ENCODE measurements at places on chromosomes 11 and 22. TPM values are rescaled to one million over a fixed set of nuclear protein-coding genes. Genes with fewer than 3 reads are reported as not detected.
A peak's percentile ranks its signal among the peaks of the same experiment; 100 is the strongest.

DNA sequence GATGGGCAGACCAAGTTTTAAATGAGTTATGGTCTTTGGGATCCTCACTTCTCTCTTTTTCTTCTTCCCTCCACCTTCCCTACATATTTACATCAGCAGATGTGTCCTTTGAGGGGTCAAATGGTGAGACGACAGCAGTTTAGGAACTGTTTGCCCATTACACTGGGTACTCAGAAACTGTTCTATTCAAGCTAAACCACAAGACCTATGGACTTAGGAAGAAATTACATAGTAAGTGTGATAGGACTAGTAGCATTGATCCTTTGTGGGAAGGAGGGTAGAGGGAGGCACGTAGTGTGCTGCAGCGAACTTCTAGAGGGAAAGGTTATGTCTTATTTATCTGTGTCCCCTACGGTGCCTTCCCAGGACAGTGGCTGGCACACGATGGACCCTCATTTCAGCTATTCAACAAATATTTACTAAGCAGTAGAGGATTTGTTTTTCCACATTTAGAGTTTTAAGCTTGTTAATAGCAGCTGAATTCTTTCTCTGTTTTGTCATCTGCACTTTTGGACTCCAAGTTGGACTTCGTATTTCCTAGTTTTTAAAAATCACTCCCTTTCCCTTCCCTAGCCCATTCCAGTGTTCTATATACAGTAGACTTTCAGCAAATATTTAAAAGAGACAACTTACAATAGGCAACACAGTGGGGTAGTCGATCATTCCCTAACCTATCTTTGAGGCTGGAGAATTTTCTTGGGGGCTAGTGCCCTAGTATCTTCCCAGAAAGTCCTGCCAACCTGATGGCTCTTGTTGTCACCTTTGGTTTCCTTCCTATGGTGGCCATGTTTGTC is 13.9 kb downstream of the FZD4 start:
- DNase-seq: peak; percentile 68
- H3K4me1 ChIP-seq: peaks cover 78% of the 10 kb centered on the region
- H3K27me3 ChIP-seq: no peaks in the 10 kb centered on the region
- no peaks in the 10 kb centered on the region for H3K36me3 ChIP-seq

GRCh38 chr11:120336641-120337354 is 585 bp downstream of the ARHGEF12 start:
- peak overlapping the region; percentile 81 for H3K4me3 ChIP-seq
- no peaks in the 10 kb centered on the region for H3K27me3 ChIP-seq
- no peak for DNase-seq
- no peaks in the 10 kb centered on the region for H3K36me3 ChIP-seq

DNA sequence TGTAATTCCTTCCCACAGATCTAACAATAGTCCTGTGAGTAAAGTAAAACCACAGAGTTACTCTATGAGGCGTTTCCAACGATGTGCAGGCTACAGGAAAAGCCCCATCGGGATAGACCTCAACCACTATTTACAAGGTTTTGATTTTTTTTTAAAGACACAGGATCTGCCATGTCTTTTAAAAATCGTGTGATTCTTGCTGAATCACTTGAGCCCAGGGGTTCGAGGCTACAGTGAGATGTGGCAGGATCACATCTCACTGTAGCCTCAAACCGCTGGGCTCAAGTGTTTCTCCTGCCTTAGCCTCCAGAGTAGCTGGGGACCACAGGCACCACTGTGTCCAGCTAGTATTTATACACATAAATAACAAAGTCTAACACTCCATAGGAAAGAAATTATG is 7.8 kb downstream of the TAF1D start:
- H3K27me3 ChIP-seq: no peaks in the 10 kb centered on the region
- no peak overlapping the region for H3K4me3 ChIP-seq
- peaks cover 100% of the 10 kb centered on the region for H3K36me3 ChIP-seq

- H3K4me1 ChIP-seq: no peaks in the 10 kb centered on the region
- H3K27ac ChIP-seq: no peak overlapping the region
- no peak overlapping the region for H3K4me3 ChIP-seq
- H3K36me3 ChIP-seq: no peaks in the 10 kb centered on the region
- no peak for DNase-seq
Measured at GRCh38 chr11:5922749-5923426, 19.2 kb upstream of the OR56A3 start.

- H3K27me3 ChIP-seq: no peaks in the 10 kb centered on the region
- no peaks in the 10 kb centered on the region for H3K36me3 ChIP-seq
- DNase-seq: no peak
- H3K27ac ChIP-seq: no peak overlapping the region
- no peak overlapping the region for H3K4me3 ChIP-seq
Measured at GRCh38 chr11:76776472-76776871, 6.7 kb upstream of the TSKU start.

DNA sequence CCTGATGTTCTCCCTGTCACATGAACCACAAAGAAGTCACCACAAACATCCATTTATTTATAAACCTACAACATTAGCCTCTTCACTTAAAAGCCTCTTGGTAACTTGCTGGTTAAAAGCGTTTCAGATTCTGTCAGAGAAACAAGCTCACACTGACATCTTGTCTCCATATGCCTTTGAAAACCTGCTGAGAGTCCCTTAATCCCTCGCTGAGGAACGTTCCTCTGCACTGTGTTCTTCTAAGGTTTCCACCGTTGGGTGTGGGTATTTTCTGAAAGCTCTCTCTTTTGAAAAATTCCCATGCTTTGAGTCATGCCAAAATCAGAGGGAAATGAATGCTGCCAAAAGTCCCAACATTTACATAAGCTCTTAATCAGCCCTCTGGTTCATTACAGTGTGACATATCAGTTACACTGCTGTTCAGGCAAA is 149.8 kb downstream of the CCDC34 start:
- peak; percentile 75 for DNase-seq
- H3K27ac ChIP-seq: no peak overlapping the region
- peaks cover 37% of the 10 kb centered on the region for H3K4me1 ChIP-seq
- H3K4me3 ChIP-seq: no peak overlapping the region

DNA sequence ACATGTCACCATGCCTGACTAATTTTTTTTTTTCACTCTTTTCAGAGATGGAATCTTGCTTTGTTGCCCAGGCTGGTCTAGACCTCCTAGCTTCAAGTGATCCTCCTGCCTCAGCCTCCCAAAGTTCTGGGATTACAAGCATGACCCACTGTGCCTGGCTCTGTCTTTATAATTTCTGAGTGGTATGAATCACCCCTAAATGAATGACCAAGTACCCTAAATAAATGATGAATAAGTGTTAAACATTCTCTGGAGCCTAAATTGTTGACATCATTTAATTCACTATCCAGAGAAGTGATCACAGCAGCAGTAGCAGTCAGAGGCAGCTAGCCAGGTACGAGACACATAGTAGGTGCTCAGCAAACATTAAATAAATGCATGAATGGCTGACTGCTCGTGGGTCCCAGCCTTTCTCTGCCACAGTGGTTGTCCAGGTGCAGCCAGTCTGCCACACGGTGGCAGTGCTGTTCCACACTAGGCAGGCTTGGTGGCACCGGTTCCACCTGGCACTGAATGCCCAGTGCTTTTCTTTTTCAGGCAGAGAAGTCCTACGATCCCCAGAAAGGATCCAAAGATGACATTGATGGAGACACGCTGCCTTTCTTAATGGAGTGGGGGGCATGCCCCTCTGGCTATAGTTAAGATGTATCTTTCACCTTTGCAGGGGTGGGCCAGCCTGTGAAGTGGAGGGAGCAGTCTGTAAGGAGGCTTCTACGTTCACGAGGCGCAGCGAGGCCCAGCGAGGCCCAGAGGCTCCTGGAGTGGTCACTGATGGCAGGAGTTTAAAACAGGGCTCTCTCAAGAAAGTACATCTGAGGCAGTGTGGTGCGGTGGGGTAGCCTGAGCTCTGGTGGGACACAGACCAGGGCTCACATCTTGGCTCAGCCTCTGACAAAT is 8.7 kb upstream of the TTC12 start:
- H3K4me3 ChIP-seq: no peak overlapping the region
- H3K36me3 ChIP-seq: no peaks in the 10 kb centered on the region
- no peak overlapping the region for H3K27ac ChIP-seq
- DNase-seq: peak; percentile 90

GRCh38 chr11:118071416-118072030 is 5.4 kb upstream of the TMPRSS4 start:
- H3K36me3 ChIP-seq: no peaks in the 10 kb centered on the region
- no peak for DNase-seq
- H3K4me3 ChIP-seq: no peak overlapping the region
- H3K27ac ChIP-seq: no peak overlapping the region
- no peaks in the 10 kb centered on the region for H3K27me3 ChIP-seq

- no peak overlapping the region for H3K4me3 ChIP-seq
- H3K4me1 ChIP-seq: peaks cover 11% of the 10 kb centered on the region
- no peaks in the 10 kb centered on the region for H3K36me3 ChIP-seq
- no peak for DNase-seq
- no peak overlapping the region for H3K27ac ChIP-seq
Measured at GRCh38 chr11:68306636-68307035, 5.8 kb upstream of the LRP5 start.

DNA sequence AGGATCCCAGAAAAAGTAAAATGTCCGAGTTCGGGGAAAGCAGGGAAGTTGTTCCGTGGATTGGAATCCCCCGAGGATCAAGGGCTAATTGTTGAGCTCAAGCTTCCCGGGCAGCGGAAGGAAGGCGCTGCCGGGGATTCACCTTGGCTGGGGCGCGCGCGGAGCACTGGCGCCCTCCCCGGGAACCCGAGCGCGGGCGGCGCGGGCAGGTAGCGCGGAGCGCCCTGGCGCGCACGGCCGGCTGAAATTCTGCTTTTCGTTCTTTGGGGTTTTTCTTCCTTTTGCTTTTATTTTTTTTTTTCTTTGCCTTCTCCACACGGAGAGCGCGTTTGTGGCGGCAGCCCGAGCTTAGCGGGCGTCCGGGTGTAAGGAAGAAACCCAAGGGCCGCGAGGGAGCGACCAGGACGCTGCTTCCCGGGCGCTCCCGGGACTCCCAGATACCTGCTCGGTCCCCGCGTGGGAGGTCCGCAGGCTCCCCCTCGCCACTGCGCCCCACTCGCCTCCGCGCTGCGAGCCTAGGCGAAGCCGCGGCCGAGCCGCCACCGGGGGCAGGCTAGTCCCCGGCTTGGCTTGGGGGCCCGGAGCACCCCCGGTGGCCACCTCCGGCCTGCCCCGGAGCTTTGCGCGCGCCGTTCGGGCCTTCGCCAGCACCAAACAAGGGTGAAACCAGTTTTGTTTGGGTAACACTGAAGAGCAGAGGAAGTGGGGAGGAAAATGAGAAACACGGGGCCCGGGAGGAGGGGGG is 4.8 kb upstream of the IGF2 start:
- no peak overlapping the region for H3K4me3 ChIP-seq
- DNase-seq: no peak
- H3K27ac ChIP-seq: no peak overlapping the region
- peaks cover 34% of the 10 kb centered on the region for H3K4me1 ChIP-seq
- no peaks in the 10 kb centered on the region for H3K36me3 ChIP-seq

- no peak overlapping the region for H3K4me3 ChIP-seq
- H3K27me3 ChIP-seq: no peaks in the 10 kb centered on the region
- no peak for DNase-seq
- H3K27ac ChIP-seq: no peak overlapping the region
Measured at GRCh38 chr11:93984936-93985335, 36.2 kb upstream of the HEPHL1 start.

DNA sequence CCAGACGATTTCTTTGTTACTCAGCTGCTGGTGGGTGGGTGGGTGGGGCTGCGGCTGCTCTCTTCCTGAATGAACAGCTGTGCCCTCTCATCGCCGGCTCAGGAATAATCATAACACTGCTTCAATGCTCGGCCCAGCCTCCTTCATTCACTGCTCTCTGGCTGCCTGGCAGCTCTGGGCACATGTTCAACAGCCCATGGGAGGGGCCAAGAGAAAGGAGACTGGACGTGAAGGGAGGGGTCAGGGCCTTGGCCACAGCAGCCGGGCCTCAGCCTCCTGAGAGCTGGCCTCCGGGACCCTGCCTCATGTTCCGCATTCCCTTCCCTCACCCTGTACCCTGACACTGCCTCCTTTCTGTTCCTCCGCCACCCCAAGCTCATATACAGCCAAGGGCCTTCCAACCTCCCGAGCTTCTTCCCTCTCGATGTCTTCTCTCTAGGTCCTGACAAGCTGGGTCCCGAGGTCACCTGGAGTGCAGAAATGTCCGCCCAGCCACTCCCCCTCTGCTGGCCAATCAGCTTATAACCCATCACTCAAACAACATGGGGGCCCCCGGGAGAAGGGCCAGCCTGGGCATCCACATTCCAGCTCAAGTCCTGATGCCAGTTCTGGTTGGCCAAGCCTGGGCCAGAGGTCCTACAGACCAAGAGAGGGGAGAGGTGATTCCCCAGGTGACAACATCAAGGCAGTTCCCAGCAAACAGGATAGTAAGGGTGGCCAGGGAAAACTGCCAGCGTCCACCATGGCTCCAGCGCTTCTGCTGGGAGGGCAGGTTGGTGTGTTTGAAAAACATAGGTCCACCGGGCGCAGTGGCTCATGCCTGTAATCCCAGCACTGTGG is 3.2 kb upstream of the CSDC2 start:
- H3K27me3 ChIP-seq: peaks cover 11% of the 10 kb centered on the region
- H3K4me1 ChIP-seq: peaks cover 13% of the 10 kb centered on the region
- H3K4me3 ChIP-seq: no peak overlapping the region

DNA sequence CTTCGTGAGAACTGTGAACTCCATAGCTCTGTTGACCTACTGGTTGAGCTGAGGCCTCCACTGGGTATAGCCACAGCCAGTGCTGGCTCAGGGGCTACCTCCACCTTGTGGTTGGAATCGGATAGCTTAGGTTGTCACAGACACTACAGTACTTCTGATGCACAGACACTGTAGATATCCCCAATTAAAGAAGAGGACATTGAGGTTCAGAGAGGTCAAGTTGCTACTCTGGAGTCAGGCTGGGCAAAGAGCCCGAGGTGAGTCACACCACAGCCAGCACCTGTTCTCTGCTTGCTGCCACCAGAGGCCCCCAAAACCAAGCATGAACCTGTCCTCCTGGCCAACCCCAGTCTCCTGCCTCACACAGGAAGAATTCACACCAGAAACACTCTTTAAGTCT is 5.4 kb downstream of the UFD1 start:
- H3K4me1 ChIP-seq: peaks cover 17% of the 10 kb centered on the region
- no peak for DNase-seq
- peaks cover 71% of the 10 kb centered on the region for H3K36me3 ChIP-seq
- no peaks in the 10 kb centered on the region for H3K27me3 ChIP-seq

- H3K36me3 ChIP-seq: peaks cover 8% of the 10 kb centered on the region
- peaks cover 10% of the 10 kb centered on the region for H3K27me3 ChIP-seq
- H3K4me1 ChIP-seq: no peaks in the 10 kb centered on the region
- H3K4me3 ChIP-seq: no peak overlapping the region
- H3K27ac ChIP-seq: no peak overlapping the region
Measured at GRCh38 chr11:122778148-122778547, 60.2 kb upstream of the CRTAM start.

GRCh38 chr11:78449866-78450265 is 32.2 kb upstream of the GAB2 start:
- H3K27me3 ChIP-seq: no peaks in the 10 kb centered on the region
- H3K27ac ChIP-seq: no peak overlapping the region
- DNase-seq: no peak
- H3K36me3 ChIP-seq: no peaks in the 10 kb centered on the region

- H3K4me1 ChIP-seq: no peaks in the 10 kb centered on the region
- H3K27me3 ChIP-seq: no peaks in the 10 kb centered on the region
- H3K36me3 ChIP-seq: no peaks in the 10 kb centered on the region
- H3K4me3 ChIP-seq: no peak overlapping the region
- H3K27ac ChIP-seq: no peak overlapping the region
- DNase-seq: no peak
Measured at GRCh38 chr11:113034576-113034975, 73.4 kb downstream of the NCAM1 start.

GRCh38 chr11:65653229-65654225 is 9.2 kb downstream of the RELA start:
- no peaks in the 10 kb centered on the region for H3K27me3 ChIP-seq
- peaks cover 44% of the 10 kb centered on the region for H3K4me1 ChIP-seq
- peak overlapping the region; percentile 91 for H3K27ac ChIP-seq
- peaks cover 63% of the 10 kb centered on the region for H3K36me3 ChIP-seq

Gene FAM180B
- not detected for total RNA-seq

Gene FREY1
- total RNA-seq: 6.7 TPM

Gene TMEM25
- not detected for total RNA-seq

Gene OPCML
- total RNA-seq: not detected

Gene TXN2
- total RNA-seq: 18.9 TPM

Gene SCGB1D1
- total RNA-seq: not detected

Gene PARVB
- total RNA-seq: 143 TPM

Measured in stomach (tissue), 19 donors.